ENCODE measurements at places on chromosomes 16 and 17. TPM values are rescaled to one million over a fixed set of nuclear protein-coding genes. Genes with fewer than 3 reads are reported as not detected.

Gene SCNN1B
- 1.8 TPM for total RNA-seq

DNA sequence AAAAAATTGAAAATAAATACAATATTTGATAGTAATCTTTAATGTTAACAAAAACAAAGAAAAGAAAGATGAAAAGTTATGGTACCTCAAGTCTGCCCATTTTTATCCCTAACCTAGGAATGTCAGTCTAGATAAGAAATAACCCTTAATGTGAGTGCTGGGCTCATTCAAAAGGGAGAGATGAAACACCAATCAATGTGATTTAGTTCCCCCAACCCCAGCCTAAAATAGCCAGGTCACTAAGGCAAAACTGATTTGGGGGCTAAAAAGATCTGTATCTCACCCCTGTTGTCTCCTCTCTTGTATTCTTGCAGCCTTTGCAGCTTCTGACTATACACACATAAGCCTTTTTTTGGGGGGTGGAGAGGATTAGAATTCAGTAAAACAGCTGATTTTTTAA is 3.2 kb upstream of the IGF2BP1 start:
- no peak for DNase-seq

Gene ABCC11
- total RNA-seq, result not detected

- DNase-seq, result no peak
Measured at GRCh38 chr16:84486551-84487235, 17.8 kb downstream of the MEAK7 start.

Gene DNASE1L2
- total RNA-seq, result not detected

DNA sequence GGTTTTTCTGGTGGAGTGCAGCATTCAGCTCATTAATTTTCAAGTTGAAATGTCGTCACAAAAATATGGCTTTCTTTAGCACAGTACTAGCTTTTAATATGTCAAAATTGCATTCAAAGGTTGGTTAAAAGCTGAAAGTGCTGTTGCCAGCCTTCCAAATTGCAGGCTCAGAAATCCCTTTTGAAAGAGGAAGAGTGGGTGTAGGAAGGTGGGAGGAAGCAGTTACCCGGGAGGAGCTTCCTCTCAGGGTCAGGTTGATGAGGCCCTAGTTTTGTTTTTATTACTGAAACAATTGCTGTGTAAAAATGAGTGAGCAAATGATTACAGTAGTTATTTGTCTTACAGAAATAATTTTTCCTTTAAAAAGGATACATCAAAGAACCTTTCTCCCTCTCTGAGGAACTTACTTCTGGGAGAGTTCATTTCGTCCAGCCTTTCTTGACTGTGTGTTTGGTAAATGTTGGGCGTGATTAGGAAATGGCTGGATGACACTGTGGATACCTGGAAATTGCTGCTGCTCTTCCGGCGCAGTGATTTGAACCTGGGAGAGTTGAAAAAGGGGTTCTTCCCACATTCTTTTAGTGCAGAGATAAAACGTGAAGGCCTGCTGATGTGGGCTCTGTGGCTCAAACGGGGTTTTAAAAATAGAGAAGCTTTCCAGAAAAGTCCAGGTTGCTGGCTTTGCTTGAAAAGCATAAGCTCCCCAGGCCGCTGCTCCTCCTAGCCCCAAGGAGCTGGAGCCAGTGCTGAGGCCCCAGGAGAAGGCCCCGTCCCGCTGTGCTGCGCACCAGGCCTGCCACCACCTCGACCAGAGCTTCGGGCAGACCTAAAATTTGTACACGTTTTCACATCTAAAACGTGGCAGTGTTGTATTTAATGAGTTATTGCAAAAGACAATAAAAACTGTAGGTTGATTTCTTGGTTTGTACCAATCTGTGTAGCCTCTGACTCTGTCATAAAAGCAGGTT is 41.7 kb downstream of the SEC14L1 start:
- no peak for DNase-seq

- no peak for DNase-seq
Measured at GRCh38 chr17:78840530-78840779, 159 bp downstream of the USP36 start.

GRCh38 chr17:56652628-56653027 is 59.1 kb downstream of the NOG start:
- DNase-seq, result no peak

Gene G6PC1
- not detected for total RNA-seq

Gene SLC38A7
- 6.2 TPM for total RNA-seq

- DNase-seq, result no peak
Measured at GRCh38 chr16:2842340-2843000, 12.4 kb downstream of the ZG16B start.

GRCh38 chr17:38702916-38703741 is 1.9 kb upstream of the MLLT6 start:
- DNase-seq, result no peak

DNA sequence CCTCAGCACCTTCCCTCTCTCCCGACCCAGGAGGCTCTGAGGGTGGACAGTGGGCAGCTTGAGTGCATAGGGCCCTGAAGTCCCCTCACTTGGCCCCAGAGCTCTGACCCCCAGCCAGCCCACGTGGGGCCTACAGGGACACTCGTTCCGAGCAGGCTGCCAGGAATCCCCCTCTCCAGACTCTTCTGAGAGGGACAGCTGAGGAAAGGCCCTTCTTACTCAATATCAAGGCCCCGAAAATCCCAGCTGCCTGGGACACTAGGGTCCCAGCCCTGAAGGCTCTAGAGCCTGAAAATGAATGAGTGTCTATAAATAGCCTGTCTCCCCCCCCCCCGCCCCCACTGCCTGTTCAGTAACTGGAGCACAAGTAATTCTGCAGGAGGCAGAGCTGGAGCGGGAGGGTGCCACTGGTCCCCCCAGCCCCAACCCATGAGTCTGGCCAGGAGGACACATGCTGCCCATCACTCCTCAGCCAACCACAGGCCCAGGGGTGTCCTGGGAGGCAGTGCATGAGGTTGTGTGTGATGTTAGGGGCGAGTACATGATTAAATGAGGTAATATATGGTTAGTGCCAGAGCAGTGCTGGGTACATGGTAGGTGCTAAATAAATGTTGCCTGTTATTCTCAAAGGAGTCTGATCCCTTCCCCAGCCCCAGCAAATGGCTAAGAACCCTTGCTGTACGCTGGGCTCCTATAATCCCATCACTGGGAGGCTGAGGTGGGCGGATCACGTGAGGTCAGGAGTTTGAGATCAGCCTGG is 11.6 kb downstream of the ADAM11 start:
- DNase-seq, result no peak

Gene NDUFB10
- 50.1 TPM for total RNA-seq

- no peak for DNase-seq
Measured at GRCh38 chr16:87679593-87680271, 77.4 kb downstream of the JPH3 start.

DNA sequence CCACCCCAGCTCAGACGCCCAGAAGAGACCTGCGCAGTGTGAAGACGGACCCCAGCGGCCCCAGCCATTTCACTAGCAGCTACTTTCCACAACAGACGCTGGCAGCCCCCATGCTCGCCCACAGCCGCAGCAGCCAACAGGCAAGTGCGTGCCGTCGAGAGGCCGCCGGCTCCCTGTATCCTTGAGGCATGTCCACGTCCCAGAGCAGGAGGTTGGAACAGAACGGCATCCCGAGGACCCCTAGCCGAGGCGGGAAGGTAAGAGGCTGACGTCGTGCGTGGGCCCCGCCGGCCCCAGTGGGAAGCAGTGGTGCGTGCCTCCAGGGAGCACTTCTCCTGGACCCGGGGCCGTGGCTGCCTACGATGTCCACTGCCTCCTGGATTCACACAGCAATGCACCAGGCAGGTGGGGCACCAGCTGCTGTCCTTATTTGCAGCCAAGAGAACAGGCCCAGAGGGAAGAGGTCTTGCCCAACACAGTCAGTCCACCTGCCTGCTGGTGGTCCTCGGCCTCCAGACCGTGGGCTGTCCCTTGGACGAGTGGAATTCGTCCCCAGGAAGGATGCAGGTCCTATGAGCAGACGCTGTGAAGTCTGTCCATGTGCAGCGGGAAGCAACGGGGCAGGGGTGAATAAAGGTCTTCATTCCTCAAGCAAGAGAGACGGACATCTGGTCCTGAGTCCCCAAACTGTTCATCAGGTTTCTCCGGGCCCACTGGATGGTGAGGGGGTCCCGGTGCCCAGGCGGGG is 38.5 kb downstream of the SLC7A5 start:
- DNase-seq, result no peak

Gene LRRC75A
- 5.4 TPM for total RNA-seq

- no peak for DNase-seq
Measured at GRCh38 chr17:63033142-63033541, 67.1 kb downstream of the TANC2 start.

- no peak for DNase-seq
Measured at GRCh38 chr16:28133666-28134065, 70.2 kb upstream of the GSG1L start.

DNA sequence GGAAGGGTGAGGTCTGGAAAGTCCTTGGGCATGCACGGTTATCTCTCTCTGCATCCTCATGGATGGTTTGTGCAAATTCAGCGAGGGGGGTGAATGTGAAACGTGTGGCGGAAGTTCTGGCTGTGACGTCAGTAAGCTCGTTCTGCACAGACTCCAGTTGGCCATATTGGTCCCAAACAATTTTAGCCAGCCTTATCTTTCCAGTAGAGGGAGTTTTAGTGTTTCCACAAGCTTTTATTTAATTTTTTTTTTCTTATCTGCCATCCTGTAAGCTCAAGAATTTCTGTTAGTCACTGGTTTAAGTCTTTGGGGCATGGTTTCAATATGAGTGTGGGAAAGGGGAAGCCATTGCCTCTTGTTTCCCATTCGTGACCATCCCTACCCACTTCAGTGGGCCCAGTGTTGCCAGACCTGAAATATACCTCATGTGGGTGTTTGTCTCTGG is 39.0 kb downstream of the HLF start:
- no peak for DNase-seq

Gene KRTAP1-5
- not detected for total RNA-seq

GRCh38 chr16:89855301-89855945 is 18.0 kb upstream of the TCF25 start:
- no peak for DNase-seq

- peak; percentile 91 for DNase-seq
Measured at GRCh38 chr16:75238132-75238852, 13.1 kb downstream of the BCAR1 start.

- no peak for DNase-seq
Measured at GRCh38 chr16:1028524-1029258, 43.9 kb upstream of the SSTR5 start.

DNA sequence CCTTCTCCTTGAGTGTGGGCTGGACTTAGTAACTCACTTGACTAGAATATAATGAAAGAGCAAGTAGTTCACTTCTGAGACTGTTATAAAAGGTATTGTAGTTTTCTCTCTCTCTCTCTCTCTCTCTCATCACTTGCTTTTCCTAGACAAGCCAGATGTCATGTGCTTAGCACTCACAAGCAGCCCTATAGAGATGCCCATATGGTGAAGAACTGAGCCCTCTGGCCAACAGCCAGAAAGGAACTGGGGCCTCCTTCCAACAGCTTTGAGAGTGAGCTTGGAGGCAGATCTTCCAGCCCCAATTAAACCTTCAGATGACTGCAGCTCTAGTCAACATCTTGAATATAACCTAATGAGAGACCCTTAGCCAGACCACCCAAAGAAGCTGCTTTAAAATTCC is 440.5 kb downstream of the GRIN2A start:
- DNase-seq, result no peak

Gene RND2
- total RNA-seq, result 4.1 TPM

Gene CHST5
- 2.0 TPM for total RNA-seq

GRCh38 chr17:55258578-55259135 is 6.1 kb upstream of the HLF start:
- DNase-seq, result no peak

Gene COL1A1
- total RNA-seq, result 59.4 TPM

Gene MAF
- 29.3 TPM for total RNA-seq

Gene ACSM2B
- total RNA-seq, result not detected

- peak; percentile 30 for DNase-seq
Measured at GRCh38 chr16:75011634-75012307, 12.9 kb downstream of the ZNRF1 start.

- no peak for DNase-seq
Measured at GRCh38 chr16:52366983-52367382, 180.0 kb downstream of the TOX3 start.
